ENCODE measurements at places on chromosomes 7 and 10.

DNA sequence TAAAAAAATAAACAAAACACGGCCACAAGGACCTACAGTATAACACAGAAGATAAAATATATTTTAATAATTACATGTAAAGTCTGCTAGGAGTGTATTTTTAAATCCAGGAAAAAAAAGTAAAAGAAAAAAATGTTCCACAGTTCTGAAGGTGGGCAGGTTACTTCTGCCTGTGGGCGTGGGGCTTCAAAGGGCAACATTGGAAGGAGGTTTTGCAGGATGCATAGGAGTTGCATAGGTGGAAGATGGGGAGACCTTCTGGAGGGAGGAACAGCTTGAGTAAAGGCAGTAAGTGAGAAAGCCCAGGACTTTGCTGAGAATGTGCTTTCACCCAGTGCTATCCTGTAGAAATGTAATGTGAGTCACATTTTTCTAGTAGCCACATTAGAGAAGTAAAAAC is 37.5 kb upstream of the PLXNA4 start:
- DNase-seq = no peak

GRCh38 chr10:69139961-69140360 is 16.0 kb downstream of the VPS26A start:
- no peak for DNase-seq

DNA sequence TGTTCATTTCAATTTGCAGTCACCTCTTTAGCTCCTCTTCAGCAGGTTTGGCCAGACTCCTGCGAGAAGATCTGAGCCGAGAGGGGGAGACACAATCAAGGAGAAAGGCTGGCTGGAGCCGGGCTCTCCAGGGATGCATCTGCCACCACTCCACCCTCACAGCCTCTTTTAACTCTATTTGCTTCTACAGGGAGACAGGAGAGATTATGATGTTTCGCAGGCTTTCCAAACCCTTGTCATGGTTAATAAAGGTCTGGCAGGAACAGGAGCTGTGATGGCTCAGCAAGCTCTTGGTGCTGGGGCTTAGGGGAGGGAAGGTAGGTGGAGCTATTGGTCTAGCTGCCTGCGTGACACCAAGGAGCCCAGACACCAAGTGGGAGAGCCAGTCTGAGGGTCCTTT is 448.1 kb upstream of the PODXL start:
- DNase-seq = no peak

DNA sequence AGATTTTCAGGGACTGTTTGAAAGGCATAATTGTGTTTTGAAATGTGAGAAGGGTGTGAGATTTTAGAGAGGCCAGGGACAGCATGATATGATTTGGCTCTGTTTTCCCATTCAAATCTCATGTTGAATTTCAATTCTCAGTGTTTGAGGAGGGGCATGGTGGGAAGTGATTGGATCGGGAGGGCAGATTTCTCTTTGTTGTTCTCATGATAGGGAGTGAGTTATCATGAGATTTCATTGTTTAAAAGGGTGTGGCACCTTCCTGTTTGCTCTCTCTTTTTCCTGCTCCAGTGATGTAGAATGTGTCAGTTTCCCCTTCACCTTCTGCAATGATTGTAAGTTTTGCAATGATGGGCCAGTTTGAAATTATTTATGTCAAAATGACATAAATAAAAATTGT is 113.0 kb upstream of the PCDH15 start:
- DNase-seq = no peak

DNA sequence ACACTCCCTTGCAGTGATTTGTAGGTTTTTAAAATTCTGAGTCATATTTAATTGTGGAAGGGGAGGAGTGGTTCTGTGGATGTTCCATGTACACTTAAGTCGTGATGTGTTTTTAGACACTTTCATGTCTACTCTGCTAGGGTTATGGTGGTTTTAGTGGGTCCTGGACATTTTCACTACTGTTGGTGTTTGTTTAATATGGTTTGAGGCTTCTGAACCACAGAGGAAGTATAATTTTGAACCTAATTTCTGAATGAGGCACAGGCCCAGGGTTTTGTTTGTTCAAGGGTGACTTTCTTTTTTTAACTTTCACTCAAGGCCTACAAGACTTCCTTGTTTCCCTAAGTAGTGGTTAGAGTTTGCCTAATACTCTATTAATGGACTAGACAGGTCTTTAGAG is 13.3 kb downstream of the SLC26A5 start:
- DNase-seq = no peak

- no peak for DNase-seq
Observed at GRCh38 chr10:117960345-117960935, 86.3 kb downstream of the RAB11FIP2 start.

GRCh38 chr7:69739190-69739589 is 140.9 kb downstream of the AUTS2 start:
- no peak for DNase-seq

GRCh38 chr7:50190776-50191175 is 97.7 kb upstream of the ZPBP start:
- DNase-seq = no peak

- DNase-seq = no peak
Observed at GRCh38 chr10:16310440-16310839, 126.4 kb upstream of the PTER start.

- DNase-seq = no peak
Observed at GRCh38 chr10:13152296-13152695, 9.1 kb upstream of the MCM10 start.

DNA sequence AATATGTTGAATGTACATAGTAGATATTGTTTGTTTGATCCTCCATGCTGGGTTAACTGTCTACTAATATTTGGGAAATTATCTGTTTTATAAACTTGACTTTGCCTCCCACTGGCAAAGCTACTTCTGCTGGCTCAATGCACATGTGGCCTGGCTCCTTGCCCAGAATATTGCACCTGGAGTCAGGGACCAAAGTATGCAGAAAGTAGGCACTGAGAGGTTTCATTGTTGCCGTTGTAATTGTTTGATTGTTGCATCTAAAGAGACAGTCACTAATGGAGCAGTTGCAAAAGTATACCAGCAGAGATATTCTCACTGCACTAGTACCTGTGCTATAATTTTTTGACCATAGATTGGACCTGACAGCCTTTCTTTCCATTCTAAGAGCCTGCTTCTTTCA is 137.8 kb upstream of the CNTNAP2 start:
- DNase-seq = no peak

- no peak for DNase-seq
Observed at GRCh38 chr10:106467506-106467905, 697.0 kb downstream of the SORCS1 start.

- no peak for DNase-seq
Observed at GRCh38 chr7:25429731-25430130, 201.4 kb upstream of the NPVF start.

Data from glomerular endothelial cell (primary cell).